ENCODE measurements at places on chromosomes 16 and 17.

GRCh38 chr16:71352466-71352865, 6.1 kb upstream of the CALB2 start:
- no peak for DNase-seq

GRCh38 chr17:74214484-74215341, 1.3 kb downstream of the TTYH2 start:
- DNase-seq: no peak

GRCh38 chr17:77287432-77288068, 146.8 kb downstream of the SEC14L1 start:
- DNase-seq: peak; percentile 90

DNA sequence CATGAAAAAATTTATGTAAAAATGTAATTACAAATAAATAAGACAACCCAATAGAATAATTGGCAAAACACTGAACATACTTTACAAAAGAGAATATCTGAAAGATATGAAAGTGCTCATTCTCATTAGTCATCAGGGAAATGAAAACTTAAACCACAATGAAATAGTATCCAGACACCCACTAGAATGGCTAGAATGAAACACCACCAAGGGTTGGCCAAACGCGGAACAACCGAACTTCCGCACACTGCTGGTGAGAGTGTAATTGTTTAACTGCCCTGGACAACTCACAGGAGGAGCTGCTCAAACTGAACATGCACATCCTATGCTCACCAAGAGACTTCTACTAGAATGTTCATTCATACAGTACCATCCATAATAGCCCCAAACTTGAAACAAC, 5.8 kb upstream of the ZDHHC7 start:
- DNase-seq: no peak

- no peak for DNase-seq
Measured at GRCh38 chr17:53321651-53322050, 501.1 kb upstream of the KIF2B start.

- no peak for DNase-seq
Measured at GRCh38 chr17:78705071-78705470, 77.0 kb downstream of the CYTH1 start.

DNA sequence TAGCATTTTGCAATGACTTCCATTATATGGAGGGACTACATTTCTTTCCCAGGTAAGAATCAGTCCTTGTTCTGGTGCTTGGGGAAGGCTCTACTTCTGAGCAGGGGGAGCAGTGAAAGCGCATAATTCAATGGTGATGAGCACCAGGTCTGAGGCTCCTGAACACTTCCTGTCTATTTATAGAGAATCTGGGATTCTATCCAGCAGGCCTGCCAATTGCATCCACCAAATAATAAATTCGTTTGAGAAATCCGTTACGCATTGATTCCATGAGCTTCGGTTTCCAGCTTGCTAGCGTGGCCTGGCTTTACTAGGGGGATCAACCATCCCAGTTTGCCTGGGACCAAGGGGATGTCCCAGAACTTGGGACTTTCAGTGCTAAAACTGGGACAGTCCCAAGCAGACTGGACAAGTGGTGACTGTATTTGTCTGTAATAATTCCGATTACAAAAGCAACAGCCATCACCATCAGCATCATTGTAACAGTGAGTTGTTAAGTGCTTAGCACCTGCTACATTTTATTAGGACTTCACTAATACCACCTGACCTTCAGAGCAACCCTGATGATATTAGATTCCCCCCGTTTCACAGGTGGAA, 349.9 kb downstream of the MAF start:
- no peak for DNase-seq
